Bronchial epithelial cell (primary cell): ENCODE measurements at places on chromosomes 7 and 10. TPM values are rescaled to one million over a fixed set of nuclear protein-coding genes. Genes with fewer than 3 reads are reported as not detected.

DNA sequence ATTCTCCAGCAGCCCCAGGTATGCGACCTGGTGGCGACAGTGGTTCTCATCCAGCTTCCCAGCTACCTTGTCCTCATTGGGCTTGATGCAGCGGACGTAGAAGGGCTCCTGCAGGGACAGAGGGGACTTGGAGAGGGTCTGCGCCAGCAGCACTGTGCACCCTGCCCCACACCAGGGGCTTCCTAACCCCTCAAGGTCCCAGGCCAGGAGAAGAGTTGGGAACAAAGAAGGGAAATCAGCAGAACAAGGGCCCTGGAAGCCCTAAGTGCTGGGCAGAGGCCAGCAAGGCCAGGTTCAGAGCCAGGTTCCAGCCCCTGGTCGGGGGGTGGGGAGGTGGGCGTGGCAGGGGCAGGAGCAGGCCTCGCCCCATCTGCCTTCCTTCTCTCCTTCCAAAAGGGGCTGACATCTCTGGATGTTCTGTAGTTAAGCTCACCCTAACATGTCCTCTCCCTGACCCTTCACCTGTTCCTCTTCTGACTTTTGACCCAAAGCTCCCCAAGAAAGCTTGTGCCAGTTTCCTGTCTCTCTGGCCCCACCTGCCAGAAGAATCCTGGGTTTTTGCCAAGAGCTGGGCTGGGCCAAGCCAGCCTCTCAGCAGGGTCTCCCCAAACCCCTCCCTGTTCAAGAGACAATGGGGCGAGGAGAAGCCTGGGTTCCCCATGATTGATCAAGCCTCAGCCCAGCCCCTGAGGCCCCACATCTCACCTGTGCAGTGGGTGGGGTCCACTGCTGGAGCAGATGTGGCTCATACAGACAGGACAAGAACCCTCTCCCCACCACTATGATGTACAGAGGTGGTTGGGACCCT, 11.9 kb downstream of the MYO1G start:
- DNase-seq: no peak

STEAP2 gene
- total RNA-seq: 3.9 and 4.5 TPM in 2 replicates

GRCh38 chr7:102138676-102139075, 148.0 kb upstream of the SH2B2 start:
- no peak for DNase-seq

GRCh38 chr7:32616625-32617024, 121.3 kb downstream of the AVL9 start:
- DNase-seq: peak; percentile 94

GRCh38 chr7:54843841-54844355, 84.9 kb upstream of the SEC61G start:
- peak; percentile 86 for DNase-seq

GRCh38 chr10:130036296-130037065, 72.4 kb upstream of the EBF3 start:
- DNase-seq: no peak

- peak; percentile 12 for DNase-seq
These were observed 437.6 kb downstream of the PCDH15 start for GRCh38 chr10:54363390-54363789.

GRCh38 chr7:89001306-89001705, 205.8 kb upstream of the TEX47 start:
- DNase-seq: no peak

DNA sequence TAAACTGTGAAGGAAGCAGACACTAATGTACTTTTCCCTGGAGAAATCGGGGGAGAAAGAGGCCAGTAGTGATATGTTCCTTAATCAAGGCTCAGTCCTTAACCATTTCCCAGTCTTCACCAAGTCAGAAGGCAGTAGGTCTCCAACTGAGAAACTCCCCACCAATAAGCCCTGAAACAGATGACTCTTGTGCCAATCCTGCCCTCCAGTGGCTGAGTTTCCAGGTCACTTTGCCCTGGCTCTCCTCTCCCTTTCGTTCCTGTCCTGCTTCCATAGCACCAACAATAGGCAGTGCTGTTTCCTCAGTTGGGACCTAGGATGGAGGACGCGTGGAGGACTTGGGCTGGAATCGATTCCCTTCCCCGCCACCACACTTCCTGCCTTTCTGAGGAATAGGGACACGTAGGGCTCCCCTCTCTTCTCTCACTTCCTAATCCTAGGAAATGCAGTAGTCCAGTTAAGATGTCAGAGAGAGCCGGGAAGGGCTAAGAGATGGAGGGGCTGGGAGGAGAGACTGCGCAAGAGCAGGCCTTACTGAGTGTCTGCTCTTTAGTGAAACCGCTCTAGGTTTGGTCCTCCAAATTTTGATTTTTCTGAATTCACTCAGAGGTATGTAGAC, 23.4 kb downstream of the ATOH7 start:
- DNase-seq: peak; percentile 66

GPR22 gene
- total RNA-seq: under 0.01 TPM in 1 of 2 replicates, not detected in the other

GRCh38 chr10:50614444-50615137, 9.2 kb downstream of the SGMS1 start:
- peak; percentile 72 for DNase-seq

DNA sequence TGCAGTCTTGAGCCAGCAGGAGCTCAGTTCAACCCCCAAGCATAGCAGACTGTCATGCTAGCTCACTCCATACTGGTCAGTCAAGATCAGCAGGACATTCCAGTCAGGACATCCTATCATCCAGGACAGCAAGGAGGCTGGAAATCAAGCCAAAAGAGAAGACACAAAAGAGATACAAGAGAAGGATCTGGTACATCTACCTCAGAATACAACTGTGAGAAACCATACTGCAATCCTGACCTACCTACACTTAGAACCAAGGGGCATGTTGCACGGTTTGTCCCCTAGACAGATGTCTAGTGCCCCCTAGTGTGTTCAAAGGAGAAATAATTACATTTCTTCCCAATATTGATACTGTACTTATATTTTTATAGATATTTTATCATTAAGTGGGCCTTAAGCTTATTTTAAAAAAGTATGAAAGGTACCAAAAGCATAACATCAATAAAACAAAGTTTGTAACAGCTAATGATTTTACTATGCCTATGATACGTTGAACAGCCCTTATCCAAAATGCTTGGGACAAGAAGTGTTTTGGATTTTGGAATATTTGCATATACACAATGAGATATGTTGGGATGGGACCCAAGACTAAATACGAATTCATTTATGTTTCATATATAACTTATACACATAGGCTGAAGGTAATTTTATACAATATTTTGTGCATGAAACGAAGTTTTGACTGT, 26.7 kb downstream of the ERCC6 start:
- peak; percentile 25 for DNase-seq

DNA sequence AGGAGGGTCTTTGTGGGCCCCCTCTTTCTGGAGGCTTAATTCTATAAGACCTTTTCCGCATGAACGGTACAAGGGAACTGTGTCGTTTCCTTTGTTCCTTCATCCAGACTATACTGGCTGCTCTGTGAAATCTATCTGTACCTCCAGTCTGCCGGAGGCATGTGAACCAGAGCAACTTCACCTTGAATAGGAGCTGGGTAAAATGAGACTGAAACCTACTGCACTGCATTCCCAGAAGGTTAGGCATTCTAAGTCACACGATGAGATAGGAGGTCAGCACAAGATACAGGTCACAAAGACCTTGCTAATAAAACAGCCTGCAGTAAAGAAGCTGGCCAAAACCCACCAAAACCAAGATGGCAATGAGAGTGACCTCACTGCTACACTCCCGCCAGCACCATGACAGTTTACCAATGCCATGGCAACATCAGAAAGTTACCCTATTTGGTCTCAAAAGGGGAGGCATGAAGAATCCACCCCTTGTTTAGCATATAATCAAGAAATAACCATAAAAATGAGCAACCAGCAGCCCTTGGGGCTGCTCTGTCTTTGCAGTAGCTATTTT, 36.8 kb upstream of the INPP5F start:
- no peak for DNase-seq

DNA sequence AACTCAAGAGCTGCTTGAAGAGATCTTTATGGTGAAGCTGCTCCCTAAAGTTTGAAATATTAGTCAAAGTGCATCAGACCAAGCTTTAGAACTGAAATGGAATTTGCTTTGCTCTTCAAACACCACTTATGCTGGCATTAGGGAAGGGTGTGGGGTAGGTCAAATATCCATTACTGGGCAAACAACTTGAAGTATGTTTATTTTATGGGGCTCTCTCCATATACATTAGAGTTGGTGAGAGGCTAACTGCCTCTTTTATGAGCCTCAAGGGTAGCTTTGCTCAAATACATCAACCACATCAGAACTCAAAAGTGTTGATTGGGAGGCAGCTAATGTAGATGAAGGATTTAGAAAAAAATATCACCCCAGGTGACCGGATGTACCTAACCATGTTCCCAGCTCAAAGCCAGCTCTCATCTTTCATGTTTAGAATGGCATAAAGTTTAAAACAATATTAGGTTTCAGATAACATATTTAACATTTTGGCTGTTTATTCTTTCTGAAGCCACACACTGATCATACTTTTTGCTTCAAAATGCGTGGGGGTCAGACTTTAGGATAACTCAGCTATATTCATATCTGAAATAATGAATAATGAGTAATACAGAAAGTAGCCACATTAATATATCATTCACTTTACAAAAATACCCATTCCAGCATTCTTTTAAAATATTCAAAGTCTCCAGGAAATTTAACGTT, 318.6 kb downstream of the PTEN start:
- DNase-seq: no peak

GRCh38 chr10:88906921-88907320, 26.9 kb downstream of the STAMBPL1 start:
- no peak for DNase-seq

GRCh38 chr10:64636461-64636860, 1115.3 kb downstream of the REEP3 start:
- DNase-seq: no peak

- peak; percentile 19 for DNase-seq
These were observed 64.4 kb downstream of the SEPTIN7 start for GRCh38 chr7:35865287-35865686.

- no peak for DNase-seq
These were observed 474.7 kb upstream of the SEMA3A start for GRCh38 chr7:84669177-84669732.

PARG gene
- total RNA-seq: 50.3 and 66.8 TPM in 2 replicates

- peak; percentile 38 for DNase-seq
These were observed 222.2 kb downstream of the ELFN1 start for GRCh38 chr7:1892011-1892965.

DNA sequence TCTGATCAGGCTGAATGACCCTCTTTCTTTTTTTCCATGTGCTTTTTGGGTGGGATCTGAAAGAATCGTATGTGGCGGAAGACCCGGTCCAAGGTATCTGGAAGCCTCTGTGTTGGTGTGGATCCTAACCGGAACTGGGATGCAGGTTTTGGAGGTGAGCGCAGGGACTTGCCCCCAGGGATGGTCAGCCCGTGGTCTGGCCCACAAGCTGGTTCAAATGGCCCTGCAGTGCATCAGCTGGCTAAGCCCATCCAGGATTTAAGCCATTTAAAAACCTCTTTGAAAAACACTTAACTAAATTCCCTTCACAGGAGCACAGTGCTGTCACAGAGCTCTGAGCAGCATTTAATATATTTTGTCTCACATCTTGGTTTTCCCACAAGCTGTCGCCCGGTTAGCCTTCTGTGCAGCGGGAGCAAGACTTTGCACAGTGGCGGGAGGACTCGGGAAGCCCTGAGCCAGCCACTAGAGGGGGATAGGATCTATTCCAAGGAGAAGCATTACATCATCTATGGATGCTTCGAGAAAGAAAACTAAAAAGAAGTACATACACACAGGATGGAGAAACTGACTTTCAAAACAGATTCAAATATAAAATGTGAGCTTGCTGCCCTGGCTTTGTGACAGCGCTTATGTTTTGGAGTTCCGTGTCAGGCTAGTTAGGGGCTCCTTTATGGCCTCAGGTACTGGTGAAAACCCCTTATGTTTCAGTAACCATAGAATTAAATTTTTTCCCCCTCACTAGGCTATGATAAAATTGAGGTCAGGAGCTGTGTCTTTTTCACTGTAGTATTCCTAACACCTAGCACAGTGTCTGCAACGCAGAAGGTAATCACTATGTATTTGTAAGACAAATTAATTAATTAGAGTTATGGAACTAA, 11.3 kb downstream of the CPA2 start:
- DNase-seq: peak; percentile 59

CACNA2D1 gene
- 0.77 and 1.1 TPM in 2 replicates for total RNA-seq

- DNase-seq: no peak
These were observed 2.5 kb downstream of the MCM10 start for GRCh38 chr10:13163859-13164258.

UPK3BL2 gene
- total RNA-seq: 5.8 and 151 TPM in 2 replicates
